ENCODE measurements at places on chromosomes 12 and 14.

- DNase-seq = no peak
Measured at GRCh38 chr14:98682033-98682432, 590.0 kb downstream of the BCL11B start.

DNA sequence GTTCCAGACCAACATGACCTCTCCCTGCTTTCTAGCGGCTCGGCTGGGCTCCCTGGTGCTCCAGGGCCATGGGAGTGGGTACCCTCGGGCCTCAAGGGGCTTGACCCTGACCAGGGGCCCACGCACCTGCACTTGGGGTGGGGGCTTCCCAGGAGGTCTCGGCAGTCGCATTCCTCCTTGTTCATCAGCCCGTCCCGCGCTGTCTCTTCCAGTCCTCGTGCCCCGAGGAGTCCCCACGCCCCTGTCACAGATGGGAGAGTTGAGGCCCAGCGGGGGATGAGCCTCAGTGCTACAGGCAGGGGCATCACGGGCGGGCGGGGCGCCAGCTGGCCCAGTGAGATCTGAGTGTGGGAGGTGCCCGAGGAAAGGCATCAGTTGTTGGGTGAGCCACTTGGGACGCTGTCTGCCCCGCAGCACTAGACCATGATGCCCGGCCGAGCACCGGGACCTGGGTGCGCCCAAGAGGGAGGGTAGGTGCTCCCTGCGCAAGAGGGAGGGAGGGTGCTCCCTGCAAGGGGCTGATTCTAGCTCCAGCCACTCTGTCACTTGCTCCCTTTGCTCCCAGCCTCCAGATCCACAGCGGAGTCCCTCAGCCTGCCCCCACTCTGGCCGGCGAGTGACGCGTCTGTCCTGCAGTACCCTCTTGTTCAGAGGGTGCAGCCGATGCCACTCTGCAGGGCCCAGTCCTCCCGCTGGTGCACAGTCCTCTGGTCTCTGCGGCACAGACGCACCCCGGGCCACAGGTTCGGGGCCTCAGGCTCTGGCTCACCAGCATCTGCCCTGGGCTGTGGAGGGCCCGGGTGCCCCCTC lies 23.8 kb downstream of the MMP17 start:
- DNase-seq = no peak

DNA sequence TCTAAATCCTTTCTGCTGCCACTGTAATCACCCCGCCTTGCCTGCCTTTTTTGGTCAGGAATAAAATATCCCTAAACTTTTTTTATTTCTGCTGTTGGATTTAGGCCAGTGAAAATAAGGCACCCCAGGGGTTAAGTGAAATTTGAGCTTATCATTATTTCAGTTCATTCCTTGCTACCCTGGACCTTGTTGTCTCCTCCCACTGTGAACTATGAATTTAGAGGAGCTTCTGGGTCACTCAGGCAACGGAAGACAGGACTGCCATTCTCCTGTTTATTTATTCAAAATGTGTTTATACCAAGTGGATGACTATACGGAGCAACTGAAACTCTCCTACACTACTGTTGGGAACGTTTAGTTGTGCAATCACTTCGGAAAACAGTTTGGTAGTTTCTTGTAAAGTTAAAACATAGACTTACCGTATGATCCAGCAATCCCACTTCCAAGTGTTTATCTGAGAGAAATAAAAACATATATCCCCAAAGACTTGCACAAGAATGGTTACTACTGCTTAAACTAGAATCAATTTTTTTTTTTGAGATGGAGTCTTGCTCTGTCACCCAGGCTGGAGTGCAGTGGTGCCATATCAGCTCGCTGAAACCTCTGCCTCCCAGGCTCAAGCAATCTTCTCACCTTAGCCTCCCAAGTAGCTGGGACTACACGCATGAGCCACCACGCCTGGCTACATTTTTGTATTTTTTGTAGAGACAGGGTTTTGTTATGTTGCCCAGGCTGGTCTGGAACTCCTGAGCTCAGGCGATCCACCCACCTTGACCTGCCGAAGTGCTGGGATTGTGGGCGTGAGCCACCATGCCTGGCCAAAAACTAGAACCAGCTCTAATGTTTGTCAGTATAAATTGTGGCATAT lies 2.3 kb upstream of the TRAFD1 start:
- no peak for DNase-seq

- DNase-seq = no peak
Measured at GRCh38 chr14:94747739-94748138, 22.2 kb downstream of the GSC start.
